ENCODE measurements at places on chromosomes 12 and 14.
A peak's percentile ranks its signal among the peaks of the same experiment; 100 is the strongest.

- no peak for DNase-seq
Measured at GRCh38 chr12:104671409-104672095, 214.8 kb downstream of the CHST11 start.

DNA sequence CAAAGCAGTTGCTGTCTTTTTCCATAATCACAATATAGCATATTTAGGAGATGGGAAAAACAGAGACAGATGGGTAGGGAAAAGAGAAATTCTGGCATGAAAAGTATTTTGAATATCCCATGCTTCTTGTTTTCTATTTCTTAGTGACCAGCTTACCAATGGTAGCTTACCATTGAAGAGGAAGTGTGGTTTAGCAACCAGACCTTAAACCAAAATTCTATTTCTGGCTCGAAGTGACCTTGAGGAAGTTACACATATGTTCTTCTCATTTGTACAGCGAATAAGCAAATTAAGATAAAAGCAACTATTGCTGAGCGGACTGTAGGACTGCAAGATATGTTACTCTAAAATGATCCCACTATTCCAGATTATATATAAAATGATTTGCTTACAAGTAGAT lies 82.9 kb downstream of the FGD4 start:
- DNase-seq = no peak

DNA sequence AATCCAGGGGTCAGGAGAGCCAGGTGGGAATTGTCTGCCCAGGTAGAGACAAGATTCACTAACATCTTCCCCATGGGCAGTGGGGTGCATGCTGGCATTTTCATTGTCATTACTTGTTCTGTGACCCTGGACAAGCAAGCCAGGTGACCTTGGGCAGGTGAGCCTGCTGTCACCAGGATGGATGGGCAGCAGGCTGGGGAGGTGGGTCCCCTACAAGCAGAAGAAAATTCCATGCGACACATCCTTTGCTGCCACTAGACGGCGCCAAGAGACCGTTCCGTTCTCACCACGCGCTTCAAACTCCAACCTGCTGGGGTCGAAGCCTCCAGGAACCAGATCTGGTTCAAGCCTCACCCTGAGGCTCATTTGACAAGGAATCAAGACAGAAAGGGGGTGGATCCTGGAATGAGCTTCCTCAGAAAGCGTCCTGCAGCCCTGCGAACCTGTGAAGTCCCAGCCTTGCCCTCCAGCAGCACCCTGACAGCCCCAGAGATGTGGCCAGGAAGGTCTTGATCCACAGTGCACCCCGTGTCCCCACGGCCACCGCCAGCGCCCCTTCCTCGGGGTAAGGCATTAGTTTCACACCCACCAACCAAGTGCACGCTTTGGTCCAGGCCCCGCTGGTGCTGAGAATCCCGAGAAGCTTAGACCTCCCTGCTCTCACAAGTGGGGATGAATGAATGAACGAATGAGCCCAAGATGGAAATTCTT lies 3.2 kb upstream of the DYNC1H1 start:
- peak; percentile 81 for DNase-seq

- DNase-seq = no peak
Measured at GRCh38 chr14:69259527-69260189, at the start of gene GALNT16. GALNT16 (plus strand) TSS chr14:69260158; CDS start chr14:69260291, 133 bp downstream.

DNA sequence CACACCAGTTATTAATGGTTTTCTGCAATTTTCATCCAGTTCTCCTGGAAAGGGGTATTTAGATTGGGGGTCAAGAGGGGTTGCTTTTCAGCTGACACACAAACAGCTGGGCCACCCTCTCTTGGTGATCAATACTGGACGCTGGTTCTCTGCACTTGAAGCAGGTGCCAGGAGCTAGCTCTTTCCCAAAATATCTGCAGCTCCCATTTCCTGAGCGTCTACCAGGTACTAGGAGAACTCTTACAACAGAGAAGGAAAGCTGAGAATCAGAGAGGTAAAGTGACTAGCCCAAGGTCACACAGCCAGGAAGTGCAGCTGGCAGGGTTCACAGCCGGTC lies 1.2 kb downstream of the TESC start:
- no peak for DNase-seq

DNA sequence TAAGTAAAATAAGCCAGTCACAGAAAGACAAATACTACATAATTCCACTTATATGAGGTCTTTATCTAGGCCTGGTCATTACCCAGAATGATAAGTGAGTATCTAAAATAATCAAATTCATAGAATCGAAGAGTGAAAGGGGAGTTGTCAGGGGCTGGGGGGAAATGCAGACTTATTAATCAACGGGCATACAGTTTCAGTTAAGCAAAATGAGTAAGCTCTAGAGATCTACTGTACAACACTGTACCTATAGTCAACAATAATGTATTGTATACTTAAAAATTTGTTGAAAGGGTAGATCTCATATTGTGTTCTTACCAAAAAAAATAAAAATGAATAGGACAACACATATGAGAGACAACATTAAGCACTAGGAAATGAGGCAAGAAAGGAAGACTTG lies 13.3 kb downstream of the BTBD7 start:
- DNase-seq = no peak

- no peak for DNase-seq
Measured at GRCh38 chr12:131929581-131930456, 743 bp downstream of the PUS1 start.

DNA sequence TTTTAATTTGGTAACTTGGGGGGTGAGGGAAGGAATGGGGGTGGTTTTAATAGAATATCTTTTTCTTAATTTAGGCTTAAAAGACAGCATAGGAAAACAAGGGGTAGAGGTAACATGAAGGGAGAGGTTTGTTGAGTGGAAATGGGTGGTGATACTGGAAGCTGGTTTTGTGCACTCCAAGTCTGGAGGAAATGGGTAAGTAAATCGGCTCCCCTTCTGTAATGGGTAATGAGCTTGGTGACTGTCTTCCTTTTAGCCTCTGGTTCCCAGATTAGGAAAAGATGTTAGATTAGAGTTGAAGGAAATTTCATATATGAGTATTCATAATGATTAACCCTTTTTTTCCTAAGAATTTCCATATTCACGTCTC lies 122.1 kb downstream of the SRGAP1 start:
- no peak for DNase-seq

DNA sequence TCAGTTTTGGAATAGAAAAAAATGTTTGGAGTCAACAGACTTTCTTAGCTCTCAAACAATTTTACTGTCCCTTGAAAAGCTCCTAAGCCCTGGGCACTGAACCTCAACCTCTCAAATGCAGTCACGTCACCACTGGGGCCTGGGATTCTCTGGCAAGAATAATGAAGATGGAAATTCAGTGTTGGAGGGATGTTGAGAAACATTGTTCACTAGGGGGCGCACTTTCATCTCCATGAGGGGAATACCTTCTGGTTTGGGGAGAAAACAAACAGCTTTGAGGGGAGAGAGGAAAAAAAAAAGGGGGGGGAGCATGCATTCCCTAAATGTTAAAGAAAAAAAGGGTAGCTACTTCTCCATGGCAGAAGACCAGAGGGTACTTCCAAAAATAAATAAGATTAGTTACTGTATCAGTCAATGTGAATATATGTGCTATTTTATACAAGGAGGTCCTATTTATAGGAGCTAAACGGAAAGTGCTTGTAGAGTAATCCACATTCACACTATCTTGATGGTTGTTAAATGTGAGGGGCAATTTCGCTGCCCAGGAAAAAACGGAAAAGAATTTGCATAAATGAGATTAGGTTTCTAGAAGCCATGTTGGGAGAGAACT lies 5.8 kb upstream of the TBPL2 start:
- peak; percentile 72 for DNase-seq

- no peak for DNase-seq
Measured at GRCh38 chr12:113305281-113305856, 29.5 kb downstream of the SLC8B1 start.

GRCh38 chr14:102057480-102058114 lies 29.2 kb downstream of the HSP90AA1 start:
- no peak for DNase-seq

Data from NCI-H748 treated with DMSO at 0.1 percent for 48 hours (cell line).